HT-29 (cell line): ENCODE measurements at places on chromosomes 2 and 18.
A peak's percentile ranks its signal among the peaks of the same experiment; 100 is the strongest.

- DNase-seq, result no peak
These were observed 39.0 kb upstream of the KLHL29 start for GRCh38 chr2:23346029-23346428.

- DNase-seq, result no peak
These were observed 208.3 kb downstream of the PIK3C3 start for GRCh38 chr18:42163321-42163720.

DNA sequence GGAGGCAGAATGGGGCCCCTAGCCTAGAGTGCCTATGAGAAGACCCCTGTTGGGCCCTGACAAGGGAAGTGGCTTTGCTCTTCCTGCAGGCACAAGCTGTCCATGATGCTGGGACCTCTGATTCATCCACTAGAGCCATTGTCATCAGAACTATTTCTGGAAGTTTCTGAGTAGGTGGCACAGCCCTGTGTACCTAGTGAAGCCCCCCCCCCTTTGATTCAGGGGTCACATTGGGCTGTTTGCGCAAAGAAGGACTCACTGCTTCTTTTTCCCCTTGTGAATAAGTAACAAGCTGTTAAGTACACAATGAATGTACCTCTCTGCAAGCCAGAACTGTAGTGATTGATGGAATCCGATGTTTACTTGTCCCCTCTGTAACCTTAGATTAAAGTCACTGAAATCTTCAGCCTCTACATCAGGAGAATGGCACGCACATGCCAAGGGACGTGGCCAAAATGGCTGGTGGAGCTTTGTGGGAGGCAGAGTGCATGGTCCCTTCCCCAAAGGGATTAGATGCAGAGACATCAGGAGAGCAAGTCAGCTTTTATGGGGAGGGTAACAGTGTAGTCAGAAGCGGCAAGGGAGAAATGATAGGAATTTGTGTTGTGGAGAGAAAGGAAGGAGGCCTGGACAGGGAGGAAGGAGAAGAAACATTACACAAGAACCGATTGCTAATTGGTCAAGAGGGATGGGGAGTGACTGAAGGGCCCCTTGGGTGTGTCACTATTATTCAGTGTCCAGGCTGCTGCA, 267.6 kb upstream of the RAB12 start:
- no peak for DNase-seq

DNA sequence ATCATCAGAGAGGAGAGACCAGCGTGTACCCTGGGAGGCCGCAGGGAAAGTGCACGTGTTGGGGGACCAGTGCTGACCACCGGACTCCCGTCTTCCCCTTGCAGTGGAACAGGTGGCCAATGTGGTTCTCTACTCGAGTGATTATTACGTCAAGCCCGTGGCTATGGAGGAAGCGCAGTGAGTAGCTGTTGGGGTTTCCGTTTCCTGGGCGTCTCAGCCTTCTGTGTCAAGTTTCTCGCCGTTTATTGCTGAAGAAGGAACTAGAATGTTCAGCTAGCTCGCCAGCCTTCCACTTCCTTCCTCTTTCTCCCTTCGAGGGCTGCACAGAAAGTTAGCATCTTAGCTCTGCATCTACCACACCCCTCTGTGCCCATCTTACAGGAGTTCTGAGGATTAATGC, 22.8 kb upstream of the DGKD start:
- DNase-seq, result no peak

DNA sequence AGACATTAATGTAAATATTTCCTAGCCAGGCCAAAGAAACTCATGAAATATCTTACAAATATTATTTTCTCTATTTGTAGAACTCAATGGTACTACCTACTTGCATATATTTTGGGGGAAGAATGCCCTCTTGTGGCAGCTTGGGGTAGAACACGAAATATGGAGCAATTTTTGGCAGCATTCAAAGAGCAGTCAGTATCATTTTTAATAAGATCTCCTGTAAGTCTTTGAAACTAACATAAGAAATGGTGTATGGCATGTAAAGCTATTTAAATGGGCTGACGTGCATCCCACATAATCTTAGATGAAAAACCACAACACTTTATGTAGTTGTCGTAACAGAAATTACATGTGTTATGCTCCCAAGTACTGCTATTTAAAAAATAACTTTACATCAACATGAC, 62.3 kb upstream of the CCDC195 start:
- DNase-seq, result peak; percentile 74

DNA sequence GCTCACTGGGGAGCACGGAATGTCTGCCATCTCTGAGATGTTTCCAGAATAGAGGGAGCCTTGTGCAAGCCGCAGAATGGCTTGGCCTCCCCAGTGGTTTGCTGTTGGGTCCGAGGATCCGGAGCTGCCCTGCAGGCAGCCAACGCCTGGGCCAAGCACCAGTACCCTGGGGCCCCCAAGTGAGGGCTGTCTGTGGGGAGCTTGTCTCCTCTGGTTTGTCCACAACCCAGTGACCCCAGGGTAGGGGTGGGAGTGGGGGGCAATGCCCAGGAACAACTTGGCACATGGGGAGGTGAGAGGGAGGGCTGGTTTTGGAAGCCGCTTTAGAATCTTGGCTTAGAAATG, 147.1 kb downstream of the CABLES1 start:
- no peak for DNase-seq
